ENCODE measurements at places on chromosomes 6 and 20.

- DNase-seq: no peak
These were observed 117.4 kb downstream of the TBC1D32 start for GRCh38 chr6:121216928-121217327.

GRCh38 chr6:113923526-113923925, 47.4 kb downstream of the HDAC2 start:
- DNase-seq: no peak

DNA sequence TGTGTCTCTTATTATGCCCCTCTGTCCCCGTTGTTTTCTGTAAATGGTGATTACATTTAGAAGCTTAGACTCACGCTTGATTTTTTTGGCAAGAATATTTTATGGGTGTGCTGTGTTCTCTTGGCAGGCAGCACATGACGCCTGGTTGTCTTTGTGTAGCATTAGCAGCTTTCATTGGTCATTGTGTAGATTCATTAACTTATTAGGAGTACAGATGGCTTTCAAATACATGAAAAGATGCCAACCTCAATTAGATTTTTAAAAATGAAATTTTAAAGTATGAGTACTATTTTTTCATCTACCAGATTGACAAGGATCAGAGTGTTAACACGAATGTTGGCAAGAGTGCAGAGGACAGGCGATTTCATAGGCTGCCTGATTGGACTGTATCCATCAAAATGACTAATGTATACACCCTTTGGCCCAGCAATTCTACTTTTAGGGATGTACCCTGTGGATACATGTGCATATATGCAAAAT, 15.2 kb downstream of the COX4I2 start:
- DNase-seq: no peak

DNA sequence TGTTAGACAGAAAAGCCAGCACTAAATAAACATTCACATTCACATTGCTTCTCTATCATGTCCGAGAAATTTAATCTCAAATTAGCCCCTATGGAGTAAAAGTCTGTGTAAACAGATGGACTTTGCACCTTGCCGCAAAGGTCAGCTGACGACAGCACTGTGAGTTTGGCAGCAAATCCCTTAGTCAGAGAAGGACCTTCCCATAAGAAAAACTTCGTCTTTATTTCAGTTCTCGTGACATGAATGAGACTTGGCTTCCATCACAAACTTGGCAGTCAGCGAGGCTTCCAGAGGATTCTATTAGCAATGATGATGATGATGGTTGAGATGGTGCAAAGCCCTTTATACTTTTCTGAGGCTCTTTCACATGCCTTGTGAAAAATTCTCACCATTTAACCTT, 133.7 kb upstream of the IFNGR1 start:
- no peak for DNase-seq

- DNase-seq: no peak
These were observed 9.1 kb downstream of the ETV7 start for GRCh38 chr6:36378243-36378920.

DNA sequence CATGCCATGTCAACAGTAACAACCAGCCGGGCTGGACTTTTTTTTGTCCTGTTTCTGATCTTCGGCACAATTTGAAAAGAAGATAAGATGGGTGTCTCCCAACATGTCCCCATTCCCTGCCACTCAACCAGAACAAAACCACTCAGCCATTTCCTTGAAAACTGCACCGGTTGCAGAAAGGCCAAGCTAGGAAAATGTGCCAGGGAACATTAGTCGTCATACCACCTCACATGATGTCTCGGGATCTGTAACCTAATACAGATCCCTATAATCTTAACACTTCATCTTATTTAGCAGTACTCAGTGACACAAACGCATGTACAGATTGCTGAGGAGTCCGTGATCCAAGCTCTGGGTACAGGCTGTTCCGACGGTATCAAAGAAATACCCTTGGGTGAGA, 46.5 kb downstream of the ALDH8A1 start:
- DNase-seq: no peak

GRCh38 chr6:113458368-113459010, 398.7 kb upstream of the MARCKS start:
- no peak for DNase-seq

GRCh38 chr6:113873043-113873667, 16.0 kb downstream of the MARCKS start:
- DNase-seq: no peak

DNA sequence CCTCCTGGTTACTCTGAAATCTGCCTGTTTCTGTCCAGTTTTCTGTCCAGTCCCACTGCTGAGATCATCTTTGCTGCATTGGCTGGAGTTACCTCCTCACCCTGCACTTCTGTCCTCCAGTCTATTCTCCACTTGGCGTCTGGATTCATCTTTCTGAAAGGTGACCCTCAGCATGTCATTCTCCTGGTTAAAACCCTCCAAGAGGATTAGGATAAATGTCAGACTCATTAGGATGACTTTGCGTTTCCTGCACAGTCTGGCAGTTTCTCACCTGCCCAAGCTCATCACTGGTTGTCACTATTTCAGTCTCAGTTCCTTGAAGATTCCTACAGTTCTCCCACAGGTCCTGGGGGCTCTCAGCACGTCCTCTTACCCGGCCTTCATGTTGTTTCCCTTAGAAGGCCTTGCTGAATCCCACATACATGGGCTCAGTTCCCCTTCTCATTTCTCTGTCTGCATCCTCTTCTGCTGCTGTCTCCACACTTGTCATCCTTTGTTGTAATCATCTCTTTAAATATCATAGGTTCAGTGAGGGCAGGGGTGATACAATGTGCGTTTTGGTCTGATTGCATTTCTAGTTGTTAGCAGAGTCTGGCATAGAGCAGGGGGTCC, 374.8 kb downstream of the QKI start:
- no peak for DNase-seq

DNA sequence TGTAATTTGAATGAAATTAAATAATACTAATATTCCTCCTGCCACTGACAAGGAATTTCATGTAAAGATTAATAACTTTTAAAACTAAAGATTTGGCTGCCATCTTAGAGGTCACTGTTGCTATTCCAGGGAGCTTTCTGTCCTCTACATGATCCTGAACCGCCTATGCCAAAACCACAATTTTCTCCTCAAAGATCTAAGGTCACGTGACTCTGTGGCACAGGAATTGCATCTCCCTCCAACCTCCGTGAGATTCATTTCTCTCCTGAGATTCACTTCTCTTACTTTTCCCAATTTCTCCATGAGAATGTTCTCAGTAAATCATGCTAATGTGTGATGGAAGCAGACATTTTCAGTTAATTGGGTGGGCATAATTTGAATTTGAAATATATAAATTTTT, 379.6 kb upstream of the TSHZ2 start:
- no peak for DNase-seq

DNA sequence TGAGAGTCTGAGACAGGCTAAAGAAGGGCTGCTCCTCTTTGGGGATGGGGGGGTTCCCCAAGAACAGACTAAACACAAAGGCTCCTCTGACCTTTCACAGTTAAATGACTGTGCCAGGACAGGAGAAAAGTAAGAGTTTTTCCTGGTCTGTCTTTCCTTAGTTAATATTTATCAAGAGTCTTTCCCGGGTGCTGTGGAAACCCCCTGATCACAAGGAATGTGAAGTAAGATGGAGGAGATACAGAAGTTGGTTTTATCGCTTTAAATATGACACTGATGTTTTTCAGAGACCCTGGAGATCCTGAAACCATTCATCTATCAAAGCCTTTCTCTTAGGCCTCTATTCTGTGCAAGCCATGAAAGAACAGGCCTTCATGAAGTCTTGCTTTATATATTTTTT, 105.8 kb downstream of the RNF144B start:
- DNase-seq: no peak

- no peak for DNase-seq
These were observed 487.8 kb downstream of the PTPRT start for GRCh38 chr20:42701948-42702347.

GRCh38 chr6:11747021-11747420, 31.6 kb downstream of the ADTRP start:
- no peak for DNase-seq
